ENCODE measurements at places on chromosomes 1 and 21. TPM values are rescaled to one million over a fixed set of nuclear protein-coding genes. Genes with fewer than 3 reads are reported as not detected.

GRCh38 chr1:180278194-180278515 lies 48.1 kb downstream of the LHX4 start:
- no peak for DNase-seq

DNA sequence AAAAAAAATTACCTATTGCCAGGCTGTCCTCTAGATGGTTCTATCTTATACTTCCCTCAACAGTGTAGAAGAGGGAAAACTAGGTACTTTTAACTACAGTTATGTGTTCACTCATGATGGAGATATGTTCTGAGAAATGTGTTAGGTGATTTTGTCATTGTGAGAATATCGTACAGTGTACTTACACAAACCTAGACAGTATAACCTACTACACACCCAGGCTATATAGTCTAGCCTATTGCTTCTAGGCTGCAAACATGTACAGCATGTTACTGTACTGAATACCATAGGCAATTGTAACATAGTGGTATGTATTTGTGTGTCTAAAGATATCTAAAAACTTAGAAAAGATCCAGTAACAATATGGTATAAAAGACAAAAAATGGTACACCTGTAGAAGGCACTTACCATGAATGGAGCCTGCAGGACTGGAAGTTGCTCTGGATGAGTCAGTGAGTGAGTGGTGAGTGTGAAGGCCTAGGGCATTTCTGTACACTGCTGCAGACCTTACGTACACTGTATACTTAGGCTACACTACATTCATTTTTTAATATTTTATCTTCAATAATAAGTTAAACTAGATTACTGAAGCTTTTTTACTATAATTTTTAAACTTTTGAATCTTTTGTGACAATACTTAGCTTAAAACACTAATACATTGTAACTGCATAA lies 13.2 kb downstream of the MGST3 start:
- DNase-seq: no peak

GRCh38 chr1:25727088-25727487 lies 72.9 kb upstream of the SELENON start:
- no peak for DNase-seq

DNA sequence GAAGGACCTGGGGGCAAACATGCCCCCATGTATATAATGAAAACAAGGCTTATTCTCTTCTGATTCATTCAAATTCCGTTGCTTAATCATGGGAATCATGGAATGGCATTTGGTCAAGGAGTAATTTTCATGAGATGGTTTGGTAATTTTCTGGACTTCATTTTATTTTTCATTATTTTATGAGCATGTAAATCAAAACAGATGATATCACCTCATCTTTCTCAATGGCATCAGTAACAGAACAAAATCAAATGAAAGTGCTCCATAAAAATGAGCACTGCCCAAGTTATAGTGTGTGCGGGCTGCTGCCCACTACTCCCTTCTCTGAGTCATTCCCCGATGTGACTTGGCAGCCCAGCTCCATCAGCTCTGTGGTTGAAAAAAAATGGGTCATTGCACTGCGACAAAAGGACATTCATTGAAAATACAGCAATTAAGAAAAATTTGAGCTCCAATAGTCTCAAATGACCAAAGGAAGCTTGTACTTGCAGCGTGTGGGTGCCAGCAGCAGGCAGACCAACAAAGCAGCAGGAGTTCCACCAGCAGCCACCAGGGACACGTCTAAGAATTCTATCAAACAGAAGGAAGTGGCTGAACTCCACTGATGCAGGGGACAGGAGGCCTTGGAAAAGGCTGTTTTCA lies 84.3 kb upstream of the VAV3 start:
- peak; percentile 24 for DNase-seq

The KIF21B gene
- total RNA-seq: 65.4 TPM

Measured in CD4-positive, alpha-beta T cell (primary cell).